ENCODE measurements at places on chromosomes 4 and X. TPM values are rescaled to one million over a fixed set of nuclear protein-coding genes. Genes with fewer than 3 reads are reported as not detected.

Gene NEUROG2
- not detected for total RNA-seq

Gene AKAP4
- total RNA-seq = not detected

DNA sequence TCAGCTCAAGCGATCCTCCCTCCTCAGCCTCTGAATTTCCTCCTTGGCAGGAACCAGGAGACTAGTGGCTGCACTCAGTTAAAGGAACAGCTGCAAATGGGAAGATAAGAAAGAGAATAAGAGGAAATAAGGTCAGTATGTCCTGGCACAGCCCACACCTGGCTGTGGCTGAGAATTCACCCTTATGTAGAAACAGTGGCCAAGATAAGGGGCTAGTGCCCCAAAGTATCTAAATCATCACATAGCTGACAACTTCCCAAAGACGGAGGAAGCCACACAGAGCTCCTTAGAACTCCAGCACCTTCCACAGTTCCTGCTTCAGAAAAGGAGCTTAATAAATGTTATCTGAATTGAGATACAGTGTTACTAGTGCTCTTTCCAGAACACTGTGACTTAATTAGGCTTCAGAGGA is 2.3 kb upstream of the CHIC2 start:
- DNase-seq = no peak

GRCh38 chr4:72896515-72896914 is 173.0 kb downstream of the COX18 start:
- peak; percentile 21 for DNase-seq

DNA sequence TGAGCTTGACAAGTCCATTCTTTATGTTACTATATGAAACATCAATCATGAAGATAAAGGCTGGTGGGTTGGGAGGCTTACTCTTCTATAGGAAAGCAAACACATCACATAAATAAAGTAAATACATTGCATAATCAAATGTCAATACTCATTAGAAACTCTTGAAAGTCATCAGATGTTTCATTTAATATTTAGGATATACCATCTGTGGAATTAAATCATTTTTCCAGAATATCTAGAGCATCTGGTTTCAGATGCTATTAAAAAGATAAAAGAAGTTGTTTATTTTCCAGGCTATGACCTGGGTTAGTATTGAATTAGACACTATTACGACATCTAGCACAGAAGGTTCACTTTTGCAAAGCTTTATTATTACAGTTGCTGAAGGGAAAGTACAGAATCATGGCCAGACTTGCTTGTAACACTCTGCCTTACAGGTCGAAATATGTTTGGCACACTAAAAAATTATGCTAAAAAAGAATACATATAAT is 72.6 kb downstream of the METTL14 start:
- peak; percentile 64 for DNase-seq

Gene IGBP1
- 36.0 TPM for total RNA-seq

DNA sequence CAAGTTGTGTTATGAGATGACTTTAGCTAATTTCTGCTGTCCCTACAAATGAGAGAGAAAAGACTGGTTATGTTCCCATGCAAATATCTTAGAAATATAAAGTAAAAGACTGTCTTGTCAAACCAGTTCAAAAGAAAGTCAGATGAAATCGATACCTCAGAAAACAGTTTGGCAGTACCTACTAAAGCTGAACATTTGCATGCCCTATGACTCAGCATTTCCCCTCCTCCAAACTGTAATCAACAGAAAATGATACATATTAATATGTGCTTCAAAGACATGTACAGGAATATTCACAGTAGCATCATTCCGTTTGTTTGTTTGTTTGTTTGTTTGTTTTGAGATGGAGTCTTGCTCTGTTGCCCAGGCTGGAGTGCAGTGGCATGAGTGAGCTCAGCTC is 90.3 kb downstream of the ARX start:
- DNase-seq = no peak

- no peak for DNase-seq
Observed at GRCh38 chrX:12901486-12901885, 4.9 kb upstream of the TLR8 start.

DNA sequence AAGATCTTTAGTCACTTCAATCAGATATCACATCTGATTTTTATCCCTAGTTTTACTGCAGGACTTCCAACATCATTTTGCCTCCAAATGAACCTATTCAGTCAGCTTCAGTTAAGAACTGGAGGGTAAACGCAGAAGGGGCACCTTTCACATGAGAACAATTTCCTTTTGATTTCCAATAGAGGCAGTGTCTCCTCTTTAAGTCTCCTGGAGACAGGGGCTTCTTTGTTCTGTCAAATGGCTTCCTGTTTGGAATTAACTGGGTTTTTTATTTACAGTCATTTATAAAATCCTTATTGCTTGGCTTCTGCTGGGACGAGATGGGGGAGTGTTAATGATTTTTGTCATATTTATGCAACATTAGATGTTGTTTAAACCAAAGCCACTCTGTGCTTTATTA is 164.0 kb downstream of the STK32B start:
- DNase-seq = no peak

- no peak for DNase-seq
Observed at GRCh38 chr4:98506462-98507132, 151.8 kb downstream of the TSPAN5 start.

DNA sequence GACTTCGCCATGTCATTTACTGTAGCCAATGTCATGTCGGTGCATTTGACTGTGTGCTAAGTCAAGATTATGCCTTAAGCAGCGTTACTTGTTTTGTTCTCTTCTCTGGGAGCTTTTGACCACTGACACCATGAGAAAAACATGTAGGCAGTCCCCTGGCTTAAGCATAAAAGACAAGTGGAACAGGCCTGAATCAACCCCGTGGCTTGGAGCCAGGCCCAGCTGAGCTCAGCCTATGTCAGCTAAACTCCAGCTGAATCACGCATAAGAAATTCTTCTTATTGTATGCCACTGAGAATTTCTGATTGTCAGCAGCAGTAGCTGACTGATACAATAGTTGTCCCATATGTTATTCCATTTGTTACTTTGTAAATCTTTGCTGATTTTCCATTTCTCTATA is 261.9 kb downstream of the CBLL2 start:
- peak; percentile 82 for DNase-seq

GRCh38 chrX:11698702-11699101 is 33.0 kb upstream of the ARHGAP6 start:
- no peak for DNase-seq

DNA sequence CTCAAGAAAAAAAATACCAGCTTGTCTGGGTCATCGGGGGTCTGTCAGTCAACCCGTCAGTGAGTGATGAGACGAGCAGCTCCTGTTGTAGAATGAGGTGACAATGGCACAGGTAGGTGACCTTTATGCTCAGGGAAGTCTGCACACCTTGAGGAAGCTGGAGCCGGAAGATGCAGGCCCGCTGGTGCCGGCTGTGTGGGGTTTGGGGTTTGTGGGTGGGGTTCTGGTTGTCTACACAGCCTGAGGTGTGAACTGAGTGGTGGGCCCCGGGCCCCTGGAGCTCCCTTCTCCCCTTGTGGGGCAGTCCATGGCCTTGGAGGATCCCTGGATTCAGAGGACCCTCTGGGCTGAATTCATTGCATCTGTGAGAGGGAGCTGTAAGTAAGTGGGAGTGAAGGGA is 75.5 kb downstream of the SORCS2 start:
- DNase-seq = no peak

Gene HPGDS
- total RNA-seq = not detected

Gene NLGN3
- 0.03 TPM for total RNA-seq

Gene GAGE12F
- not detected for total RNA-seq

Gene TEX11
- not detected for total RNA-seq

DNA sequence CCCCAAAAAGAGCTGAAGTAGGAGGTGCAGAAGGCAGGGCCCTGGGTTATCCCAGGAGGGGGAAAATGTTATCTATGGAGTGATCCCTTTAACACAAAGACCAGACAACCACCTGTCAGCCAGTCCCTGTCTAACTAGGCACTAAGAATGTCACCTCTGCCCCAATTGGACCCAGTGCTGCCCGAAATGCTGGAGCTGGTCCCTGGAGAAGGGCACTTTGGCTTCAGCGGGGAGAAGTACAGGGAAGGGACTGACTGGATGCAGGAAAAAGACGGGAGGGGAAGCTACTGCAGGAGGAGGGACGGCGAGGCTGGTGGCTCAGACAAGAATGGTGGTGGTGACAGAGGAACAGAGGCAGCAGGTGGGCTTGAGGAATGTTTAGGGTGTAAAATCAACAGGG is 17.3 kb downstream of the PHKA2 start:
- DNase-seq = no peak

Gene ZMAT1
- not detected for total RNA-seq

DNA sequence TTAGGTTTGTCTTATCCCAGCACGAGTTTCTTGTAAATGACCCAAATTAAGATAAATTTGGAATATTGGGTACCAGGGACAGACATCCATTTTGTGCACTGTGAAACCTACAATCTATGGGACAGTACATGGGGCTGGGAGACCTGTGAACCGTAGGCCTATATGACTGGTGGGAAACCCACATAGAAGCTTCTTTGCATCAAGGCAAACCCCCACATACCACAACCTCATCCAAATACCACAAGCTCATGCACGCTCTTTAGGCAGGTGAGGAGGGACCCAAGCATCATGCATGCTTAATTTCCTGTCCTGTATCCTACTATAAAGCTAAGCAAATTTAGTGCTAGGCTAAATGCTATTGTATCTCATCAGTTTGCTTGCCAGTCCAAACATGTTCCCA is 47.8 kb downstream of the NIPAL1 start:
- DNase-seq = no peak

Gene HSFX1
- total RNA-seq = 0.25 TPM

- DNase-seq = no peak
Observed at GRCh38 chrX:100830547-100830946, 10.4 kb downstream of the CSTF2 start.

GRCh38 chr4:139011225-139011950 is 4.2 kb upstream of the NOCT start:
- no peak for DNase-seq

DNA sequence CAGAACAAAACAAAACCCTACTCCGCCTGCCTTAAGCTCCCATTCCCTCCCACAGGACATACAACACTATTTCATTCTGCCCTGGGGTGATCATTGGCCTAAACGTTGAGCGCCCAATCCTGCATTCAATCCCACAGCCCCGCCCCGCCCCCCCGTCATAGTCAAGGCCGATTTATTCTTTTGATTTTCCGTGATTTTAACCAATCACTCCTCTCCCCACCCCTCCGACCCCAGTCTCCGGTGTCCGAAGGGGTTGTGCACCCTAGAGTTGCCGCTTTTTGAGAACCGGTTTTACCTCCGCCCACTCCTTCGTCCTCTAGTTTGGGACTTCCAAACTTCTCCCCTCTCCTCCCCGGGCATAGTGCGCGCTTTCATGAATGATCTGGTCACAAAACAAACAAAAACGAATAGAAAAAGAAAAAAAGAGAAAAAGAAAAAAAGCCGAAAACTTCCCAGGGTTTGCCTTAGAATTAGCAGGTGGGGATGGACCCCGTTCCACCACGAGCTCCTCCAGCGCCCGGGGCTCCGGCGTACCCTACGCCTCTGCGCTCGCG is 446 bp upstream of the UBE2A start:
- DNase-seq = no peak

DNA sequence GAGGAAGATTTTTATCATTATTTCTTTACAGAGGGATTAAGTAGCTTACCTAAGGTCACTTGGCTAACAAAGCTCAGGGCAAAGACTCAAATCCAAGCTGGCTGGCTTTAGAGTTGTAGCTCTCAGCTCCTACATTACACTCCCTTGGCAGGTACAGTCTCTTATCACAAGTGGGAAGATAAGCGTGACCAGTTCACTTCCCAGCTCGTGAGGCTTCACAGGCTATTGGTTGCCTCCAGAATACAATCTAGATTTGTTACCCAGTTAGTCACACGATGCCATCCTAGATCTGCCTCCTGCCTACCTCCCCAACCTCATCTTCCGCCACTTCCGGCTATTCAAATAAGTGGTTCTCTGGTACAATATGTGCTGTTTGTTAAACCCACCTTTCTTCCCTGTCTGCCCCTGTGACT is 3.7 kb downstream of the MMRN1 start:
- no peak for DNase-seq

Gene DNASE1L1
- total RNA-seq = 22.3 TPM

Gene TADA2B
- 10.0 TPM for total RNA-seq

DNA sequence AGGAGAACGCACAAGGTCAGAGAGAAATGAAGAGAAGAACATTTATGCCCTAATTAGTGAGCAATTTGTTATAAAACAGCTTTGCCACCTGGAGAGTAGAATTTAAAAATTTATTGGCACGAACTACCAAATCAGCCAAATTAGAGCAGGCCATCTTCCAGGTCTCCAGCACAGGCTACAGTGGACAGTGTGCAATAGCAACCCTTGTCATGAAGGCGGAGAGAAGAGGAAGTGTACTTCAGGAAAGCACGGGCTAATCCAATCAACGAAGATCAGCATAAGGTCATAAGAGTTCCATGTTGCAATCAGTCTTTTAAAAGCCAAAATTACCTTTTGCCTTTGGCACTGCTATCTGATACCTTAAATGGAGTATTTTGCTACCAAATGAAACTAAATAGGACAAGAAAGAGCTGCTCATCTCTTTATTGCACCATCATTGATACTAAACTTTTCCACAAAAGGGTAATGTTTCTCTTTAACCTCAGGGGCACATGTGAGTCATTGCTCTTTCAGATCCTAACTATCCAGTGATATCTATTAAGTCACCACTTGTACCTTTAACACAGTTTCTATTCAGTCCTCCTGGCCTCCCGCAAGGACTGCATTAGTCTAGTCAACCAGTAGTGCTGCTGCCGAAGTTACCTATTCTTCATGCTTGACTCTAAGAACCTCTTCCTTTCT is 19.9 kb downstream of the ANK2 start:
- DNase-seq = peak; percentile 35

DNA sequence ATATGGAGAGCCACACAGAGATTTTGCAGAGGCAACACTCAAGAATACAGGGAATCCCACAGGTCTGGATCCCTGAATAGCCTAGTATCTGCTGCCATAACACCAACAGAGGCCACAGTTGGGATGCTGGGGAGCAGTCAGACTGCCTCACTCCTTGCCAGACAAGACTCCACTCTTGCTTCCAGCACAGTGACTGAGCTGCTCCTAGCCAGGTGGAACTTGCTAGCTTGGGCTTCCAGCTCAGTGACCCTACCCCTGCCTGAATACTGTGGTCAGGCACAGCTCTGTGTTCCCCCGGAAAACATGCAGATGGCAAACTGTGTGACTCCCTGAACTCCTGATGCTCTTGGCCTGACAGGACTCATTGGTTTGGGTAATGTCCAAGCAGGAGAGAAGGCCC is 251.8 kb downstream of the KCTD8 start:
- no peak for DNase-seq
